ENCODE measurements at places on chromosomes 4 and X.
A peak's percentile ranks its signal among the peaks of the same experiment; 100 is the strongest.

GRCh38 chrX:20463296-20464075 is 196.8 kb upstream of the RPS6KA3 start:
- no peak for DNase-seq

GRCh38 chr4:184671101-184671500 is 21.6 kb downstream of the PRIMPOL start:
- DNase-seq = no peak

GRCh38 chr4:72770708-72771107 is 201.7 kb upstream of the ADAMTS3 start:
- no peak for DNase-seq

DNA sequence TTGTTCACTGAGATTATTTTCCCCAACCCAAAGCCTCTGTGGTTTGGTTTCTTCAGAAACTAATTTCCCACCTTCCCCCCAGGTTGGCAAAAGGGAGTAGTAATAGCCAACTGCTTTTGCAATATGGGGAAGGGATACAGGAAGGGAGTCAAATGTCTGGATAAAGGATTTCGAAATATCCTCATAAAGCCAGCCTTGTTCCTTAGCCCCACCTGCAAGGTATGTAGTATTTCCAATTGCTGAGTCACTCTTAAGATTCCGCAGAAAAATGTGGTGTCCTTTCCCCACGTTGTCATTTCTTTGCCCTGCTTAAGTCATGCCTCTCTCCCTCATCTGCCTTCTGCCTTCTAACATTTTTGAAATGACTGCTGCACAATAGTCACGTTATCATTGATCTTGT is 138.8 kb upstream of the DCAF8L1 start:
- DNase-seq = no peak

DNA sequence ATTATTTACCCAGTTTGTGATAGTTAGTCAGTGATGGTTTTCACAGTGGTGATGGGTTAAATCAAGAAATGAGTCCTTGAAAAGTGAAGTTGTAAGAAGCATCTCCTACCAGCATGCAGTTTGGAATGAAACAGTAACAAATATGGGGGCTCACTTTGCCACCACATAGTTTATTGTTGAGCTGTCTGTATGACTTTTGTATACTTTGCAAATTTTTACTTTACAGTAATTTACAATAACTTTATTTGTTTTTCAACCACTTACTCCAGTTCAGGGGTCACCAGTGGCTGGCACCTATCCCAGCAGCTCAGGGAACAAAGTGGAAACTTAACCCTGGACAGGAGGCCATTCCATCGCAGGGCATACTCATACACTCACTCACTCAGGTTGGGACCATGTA is 64.5 kb upstream of the ANKRD50 start:
- DNase-seq = no peak

GRCh38 chr4:54959651-54960116 is 165.7 kb downstream of the KDR start:
- no peak for DNase-seq

DNA sequence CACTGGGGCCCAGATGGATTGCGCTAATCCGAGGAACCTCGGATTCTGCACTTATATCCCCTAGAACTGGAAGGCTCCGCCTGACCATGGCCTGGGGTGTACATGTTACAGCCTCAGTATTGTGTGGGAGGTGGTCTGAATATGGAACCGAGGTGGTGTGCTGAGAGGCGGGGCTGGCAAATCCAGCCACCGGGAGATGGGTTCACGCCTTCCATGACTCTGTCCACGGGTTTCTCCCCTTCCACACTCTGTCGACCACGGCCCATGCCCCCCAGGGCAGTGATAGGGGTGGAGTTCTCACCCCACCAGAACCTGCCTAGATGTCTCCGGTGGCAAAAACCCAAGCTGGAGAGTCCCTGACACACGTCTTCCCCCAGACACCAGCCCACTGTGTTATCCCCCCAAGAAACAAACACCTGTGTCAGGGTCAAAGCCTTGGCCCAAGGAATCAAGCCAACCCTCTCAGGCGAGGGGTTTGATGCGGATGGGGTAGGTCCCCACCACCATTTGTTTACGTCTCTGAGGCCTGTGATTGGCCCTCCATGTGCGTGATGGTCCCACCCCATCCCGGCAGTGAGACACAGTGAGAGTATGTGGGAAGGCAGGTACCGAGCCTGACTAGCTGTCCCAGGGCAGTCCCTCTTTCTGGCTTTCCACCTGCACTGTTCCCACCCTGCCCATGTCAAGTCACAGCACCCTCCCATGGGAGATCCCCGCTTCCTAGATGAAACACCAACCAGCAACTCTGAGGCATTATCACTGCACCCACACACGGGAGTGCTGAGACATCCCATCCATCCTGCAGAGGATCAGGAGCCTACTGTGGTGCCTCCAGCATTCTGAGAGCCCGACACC is 6.6 kb upstream of the LOC101059915 start:
- DNase-seq = no peak

- no peak for DNase-seq
Measured at GRCh38 chr4:7441201-7441600, 6.5 kb upstream of the PSAPL1 start.

DNA sequence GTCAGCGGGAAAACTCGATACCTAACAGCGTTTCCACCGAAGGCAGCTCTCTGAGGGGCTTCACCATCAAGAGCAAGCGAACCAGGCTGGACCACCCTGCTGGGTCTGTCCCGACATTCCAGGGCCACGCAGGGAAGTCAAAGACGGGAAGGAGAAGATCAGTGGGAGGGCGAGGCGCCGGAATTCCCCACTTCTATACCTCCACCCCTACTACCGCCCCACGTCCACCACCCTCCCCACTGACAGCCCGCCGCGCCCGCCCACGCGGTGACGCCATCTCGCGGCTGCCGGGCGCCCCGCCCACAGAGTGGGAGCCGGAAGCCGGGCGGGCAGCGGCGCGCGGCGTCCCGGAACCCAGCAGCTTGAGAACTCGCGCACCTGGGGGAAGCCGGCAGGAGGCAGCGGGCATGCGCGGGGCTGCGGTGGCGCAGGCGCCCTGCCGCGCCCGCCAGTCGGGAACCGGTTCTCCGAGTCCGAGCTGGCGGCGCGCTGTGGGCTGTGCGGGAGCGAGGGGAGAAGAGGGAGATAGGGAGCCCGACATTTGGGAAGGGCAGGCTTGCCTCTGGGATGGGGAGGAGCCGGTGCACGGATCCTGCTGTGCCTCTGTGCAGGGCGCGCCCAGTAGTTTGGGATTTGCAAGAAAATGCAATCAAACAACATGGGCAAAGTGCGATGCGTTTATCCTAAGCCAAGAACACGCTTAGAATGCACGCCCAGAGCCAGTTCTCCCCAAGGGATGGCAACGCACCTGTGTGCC is 3.2 kb upstream of the STIM2 start:
- DNase-seq = peak; percentile 91

DNA sequence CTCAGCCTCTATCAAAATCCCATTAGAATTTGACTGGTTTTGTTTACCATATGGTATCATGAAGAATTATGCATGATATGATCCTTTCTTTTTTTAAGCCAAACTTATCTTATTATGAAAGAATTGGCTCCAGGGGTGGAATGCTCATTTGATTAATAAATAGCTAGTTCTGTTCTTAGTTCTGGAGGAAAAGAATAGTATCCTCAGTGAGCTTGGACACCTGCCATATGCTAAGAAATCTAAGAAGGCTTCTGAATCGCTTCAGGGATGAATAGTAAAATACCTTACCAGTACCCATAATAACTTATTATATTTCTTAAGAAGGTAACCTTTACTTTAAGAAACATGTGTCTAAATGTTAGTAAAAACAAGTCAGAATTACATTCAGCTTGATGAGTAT is 803.6 kb downstream of the ADGRL3 start:
- no peak for DNase-seq

DNA sequence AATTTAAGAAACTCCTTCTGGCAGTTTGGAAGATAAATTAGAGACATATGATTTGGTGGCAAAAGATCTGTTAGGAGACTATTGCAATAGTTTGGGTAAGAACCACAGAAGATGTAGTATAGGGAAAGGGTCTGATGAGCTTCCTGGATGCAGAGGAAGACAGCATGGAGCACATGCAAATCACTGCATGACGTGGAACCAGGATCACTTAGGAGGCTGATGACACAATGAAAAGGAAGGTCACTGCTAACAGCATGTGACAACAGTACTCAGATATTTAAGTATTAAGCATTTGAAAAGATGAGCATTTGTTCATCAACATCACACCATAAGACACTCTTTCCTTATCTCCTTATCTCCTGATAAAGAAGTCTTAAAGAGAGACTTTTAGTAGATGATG is 167.8 kb upstream of the LDB2 start:
- DNase-seq = no peak

DNA sequence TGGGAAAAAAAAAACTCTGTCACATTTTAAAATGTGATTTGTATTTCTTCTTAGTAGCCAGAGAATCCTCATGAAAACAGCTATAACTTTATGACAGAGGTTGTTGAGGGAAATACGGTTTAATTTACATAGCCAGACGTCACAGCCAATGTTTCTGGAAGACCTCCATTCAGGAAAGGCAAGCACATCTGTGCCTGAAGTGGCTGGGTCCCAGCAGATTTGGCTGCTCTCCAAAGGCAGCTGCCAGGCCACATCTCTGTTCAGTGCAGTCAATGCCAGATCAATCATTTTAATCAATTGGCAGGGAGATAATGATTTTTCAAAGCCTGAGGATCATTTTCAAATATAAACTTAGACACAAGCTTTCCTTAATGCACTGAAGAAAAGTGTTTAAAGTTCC is 86.5 kb upstream of the ZIC3 start:
- DNase-seq = no peak

Data from central memory CD8-positive, alpha-beta T cell (primary cell).